ENCODE measurements at places on chromosomes 3 and 15.

GRCh38 chr3:141440942-141441341 is 45.9 kb upstream of the RASA2 start:
- DNase-seq, result no peak

DNA sequence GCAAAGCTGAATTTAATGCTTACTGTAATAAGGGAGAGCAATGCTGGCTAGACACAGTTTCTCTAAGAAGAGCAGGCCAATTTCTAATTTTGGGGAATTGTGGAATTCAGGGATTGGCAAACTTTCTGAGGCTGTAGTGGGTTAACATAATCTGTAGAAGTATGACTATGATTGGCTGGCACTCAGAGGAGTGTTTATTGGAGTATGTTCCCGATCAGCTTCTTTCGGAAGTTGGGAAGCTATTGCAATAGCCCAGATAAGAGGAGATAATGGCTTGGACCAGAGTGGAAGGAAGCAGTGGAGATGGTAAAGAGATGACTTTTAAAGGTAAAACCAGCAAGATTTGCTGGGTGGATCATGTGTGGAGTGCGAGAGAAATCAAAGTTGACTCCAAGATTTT is 19.4 kb downstream of the TMOD3 start:
- DNase-seq, result no peak

GRCh38 chr3:12135029-12135657 is 23.6 kb downstream of the TIMP4 start:
- no peak for DNase-seq

- no peak for DNase-seq
These were observed 145.0 kb downstream of the ARNT2 start for GRCh38 chr15:80549191-80549590.

DNA sequence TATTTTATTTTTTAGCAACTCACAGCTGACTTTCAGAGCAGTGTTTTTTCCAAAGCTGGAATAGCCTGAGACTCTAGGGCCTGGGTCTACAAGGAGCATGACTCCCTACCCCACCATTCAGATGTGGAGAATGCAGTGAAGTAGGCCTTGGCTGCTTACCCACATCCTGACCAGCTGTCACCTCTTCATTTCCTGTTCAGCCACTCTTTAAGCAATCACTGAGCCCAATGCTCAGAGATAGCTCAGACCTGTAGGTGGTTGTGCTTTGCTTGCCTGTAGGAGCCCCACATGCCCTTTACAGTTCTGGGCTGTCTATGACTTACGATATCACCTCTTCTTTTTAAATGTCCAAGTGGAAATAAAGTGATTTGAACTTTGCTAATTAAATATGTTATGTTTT is 148.1 kb downstream of the NEK11 start:
- DNase-seq, result no peak

DNA sequence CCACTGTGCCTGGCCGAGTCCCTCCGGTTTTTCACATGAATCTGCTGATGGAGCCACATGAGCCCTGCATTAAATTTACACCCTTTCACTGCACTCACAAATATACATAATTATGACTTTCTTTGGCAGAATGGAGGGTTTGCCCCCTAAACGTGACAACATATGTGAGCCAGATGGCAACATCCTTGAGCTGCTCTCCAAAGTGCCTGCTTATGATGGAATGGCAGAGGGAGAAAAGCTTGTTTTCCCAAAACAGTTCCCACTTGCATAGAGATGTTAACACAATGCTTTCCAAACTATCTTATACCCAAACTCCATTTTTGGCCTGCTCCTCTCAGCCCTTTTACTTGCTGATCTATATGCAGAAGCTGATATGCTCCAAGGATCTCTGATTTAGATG is 54.9 kb downstream of the ABCC5 start:
- DNase-seq, result no peak

DNA sequence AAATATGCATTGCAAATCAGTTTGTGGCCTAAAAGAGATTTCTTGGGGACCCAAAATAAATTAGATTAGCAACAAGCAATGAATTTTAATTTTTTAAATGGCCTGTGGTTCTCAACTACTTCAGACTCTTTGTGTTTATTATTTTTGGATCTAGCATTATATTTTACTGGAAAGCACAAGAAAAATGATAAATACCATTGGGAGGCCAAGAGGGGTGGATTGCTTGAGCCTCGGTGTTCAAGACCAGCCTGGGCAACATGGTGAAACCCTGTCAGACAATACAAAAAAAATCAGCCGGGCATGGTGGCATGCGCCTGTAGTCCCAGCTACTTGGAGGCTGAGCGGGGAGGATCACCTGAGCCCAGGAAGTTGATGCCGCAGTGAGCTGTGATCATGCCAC is 13.6 kb downstream of the LACTB start:
- no peak for DNase-seq

DNA sequence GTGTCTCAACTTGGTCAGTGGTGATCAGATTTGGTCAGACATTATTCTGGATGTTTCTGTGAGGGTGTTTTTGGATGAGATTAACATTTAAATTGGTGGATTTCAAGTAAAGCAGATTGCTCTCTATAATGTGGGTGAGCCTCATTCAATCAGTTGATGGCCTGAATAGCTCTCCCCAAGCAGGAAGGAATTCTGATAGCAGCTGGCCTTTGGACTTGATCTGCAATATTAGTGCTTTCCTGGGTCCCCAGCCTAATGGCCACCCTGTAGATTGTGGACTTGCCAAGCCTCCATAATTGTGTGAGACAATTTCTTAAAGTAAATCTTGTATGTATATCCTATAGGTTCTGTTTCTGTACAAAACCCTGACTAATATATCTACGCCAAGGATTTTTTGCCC is 153.9 kb upstream of the TBL1XR1 start:
- DNase-seq, result no peak

GRCh38 chr15:71275566-71276335 is 160.5 kb downstream of the THSD4 start:
- DNase-seq, result no peak

DNA sequence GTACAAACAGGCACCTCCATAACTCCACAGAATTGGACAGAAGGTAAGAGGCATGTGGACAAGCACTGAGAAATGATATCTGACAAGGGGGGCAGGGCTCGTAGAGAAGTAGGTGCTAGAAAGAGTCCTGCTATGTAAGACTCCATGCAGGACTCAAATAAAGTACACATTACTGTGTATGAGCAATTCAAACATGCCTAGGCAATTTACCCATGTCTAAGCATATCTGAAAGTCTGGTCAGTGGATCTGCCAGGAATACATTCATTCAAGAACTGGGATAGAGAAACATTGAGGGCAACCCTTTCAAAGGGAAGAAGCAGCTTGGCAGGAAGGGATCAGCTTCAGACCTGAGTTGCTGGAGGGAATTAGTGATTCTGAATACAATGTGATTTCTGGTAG is 174.1 kb upstream of the MCTP2 start:
- no peak for DNase-seq

DNA sequence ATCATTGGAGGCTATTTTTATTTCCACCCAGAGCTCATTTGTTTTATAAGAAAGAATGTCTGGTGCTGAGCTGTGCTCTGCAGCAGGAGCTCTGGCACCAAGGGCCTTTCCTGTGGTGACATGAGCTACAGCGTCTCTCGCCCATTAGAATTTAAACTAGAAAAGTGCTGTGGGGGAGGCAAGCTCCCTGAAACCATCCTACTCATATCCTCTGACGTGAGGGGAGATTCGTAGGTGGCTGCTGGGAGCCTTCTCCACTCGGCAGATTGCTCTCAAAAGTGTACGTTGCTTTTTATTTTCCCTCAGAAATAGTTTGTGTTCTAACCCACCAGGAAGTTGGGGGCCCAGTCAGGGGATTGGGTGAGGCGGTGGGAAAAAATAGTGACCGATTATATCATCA is 76.3 kb upstream of the ARHGEF3 start:
- no peak for DNase-seq

- DNase-seq, result no peak
These were observed 419.5 kb upstream of the C2CD4B start for GRCh38 chr15:62584301-62585235.

- DNase-seq, result no peak
These were observed 11.0 kb downstream of the PARP16 start for GRCh38 chr15:65275728-65276126.

DNA sequence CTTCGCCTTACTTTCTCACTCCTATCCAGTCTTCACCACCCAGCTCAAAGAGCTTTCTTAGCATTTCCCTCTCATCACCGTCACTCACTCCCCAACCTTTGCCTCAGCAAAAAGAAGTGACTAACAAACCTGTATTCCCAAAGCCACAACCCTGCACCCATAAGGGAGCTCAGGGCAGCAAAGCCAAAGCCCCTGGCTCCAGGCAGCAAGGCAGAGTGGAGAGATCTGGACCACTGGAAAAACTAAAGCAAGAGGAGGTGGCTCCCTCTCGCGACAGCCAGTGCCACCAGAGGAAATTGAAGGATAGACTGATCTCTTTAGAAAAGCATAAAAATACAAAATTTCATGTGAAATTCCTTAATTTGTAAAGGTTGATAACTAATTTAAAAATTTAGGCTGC is 25.1 kb upstream of the CDCP1 start:
- DNase-seq, result no peak

Data from activated CD8-positive, alpha-beta memory T cell treated with anti-CD3 and anti-CD28 coated beads for 1 hour (primary cell).